ENCODE measurements at places on chromosomes 5 and 9.

- no peak for DNase-seq
Observed at GRCh38 chr9:98521141-98521540, 187.6 kb downstream of the GABBR2 start.

DNA sequence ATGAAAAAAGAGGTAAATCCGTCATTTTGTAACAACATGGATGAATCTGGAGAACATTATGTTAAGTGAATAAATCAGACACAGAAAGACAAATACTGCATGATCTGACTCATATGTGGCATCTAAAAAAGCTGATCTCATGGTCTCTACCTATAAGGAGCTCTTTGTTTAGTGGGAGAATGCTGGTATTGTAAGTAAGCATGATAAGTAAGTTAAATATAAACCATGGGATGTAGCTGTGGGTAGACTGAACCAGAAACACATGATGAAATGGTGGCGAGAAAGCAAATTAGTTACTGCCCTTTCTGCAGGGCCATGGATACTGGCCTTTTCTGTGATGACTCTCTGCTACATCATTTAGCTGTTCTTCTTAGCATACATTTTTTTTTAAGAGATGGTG lies 66.4 kb upstream of the RUSC2 start:
- no peak for DNase-seq

DNA sequence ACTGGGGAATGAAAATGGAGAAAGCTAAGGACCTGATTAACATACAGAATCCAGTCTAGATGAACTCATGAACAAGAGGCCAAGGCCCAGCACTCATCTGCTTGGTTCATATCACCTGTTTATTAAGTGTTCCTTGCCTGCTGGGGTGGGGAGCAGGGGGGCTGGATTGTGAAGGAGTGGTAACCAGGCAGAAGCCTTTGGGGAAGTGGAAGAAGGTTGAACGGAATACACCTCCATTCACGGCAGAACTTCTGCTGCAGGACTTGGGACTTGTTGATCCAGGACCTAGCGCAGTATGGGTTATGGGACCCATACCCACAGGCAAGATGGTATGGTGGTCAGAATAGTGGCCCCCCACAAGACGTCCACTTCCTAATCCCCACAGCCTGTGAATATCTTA lies 8.8 kb upstream of the SEPTIN8 start:
- no peak for DNase-seq

DNA sequence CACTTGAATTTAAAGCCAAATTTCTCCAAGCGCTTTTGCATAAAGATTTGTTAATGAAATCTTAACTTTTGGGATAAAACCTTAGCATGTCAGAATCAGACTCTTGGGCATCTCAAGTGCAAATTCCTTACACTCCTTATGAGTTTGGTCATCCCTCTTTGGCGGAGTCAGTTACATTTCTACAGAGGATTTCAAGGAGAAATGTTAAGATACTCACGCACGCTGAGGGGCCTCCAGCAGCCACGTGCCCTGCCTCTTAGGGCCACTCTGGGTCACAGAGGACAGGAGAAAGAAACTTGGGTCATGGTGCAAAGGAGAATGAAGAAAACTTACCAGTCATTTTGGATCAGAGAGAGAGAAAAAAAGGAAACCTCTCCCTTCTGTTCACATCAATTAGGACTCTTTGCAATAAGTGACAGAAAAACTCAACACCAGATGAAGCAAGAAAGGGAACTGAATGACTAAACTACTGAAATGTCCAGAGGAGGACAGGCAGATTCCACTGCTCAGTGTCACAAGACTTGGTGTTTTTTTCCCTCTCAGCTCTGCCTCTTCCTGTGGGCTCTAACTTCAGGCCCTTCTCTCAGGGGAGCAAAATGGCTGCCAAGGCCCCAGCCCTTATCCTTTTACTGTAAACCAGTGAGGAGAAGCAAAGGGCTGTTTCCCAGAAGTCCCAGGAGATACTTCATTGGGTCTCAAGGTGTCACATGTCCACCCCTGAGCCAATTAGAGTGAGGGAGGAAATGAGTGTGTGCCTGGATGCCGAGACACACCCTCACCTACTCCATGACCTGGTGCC lies 63.3 kb upstream of the NFIL3 start:
- no peak for DNase-seq

DNA sequence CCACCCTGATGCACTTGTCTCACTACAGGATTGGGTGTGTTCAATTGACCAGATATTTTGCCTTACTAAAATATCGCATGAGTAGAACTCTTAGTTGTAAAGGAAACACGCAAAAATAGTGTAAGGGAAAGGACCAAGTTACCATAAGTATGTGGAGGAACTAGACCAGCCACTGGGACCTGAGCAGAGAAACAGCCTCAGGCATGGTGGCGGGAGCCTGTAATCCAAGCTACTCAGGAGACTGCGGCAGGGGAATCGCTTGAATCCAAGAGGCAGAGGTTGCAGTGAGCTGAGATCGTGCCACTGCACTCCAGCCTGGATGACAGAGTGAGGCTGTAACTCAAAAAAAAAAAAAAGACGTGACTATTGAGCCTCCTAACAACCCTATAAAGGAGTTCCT lies 117.9 kb upstream of the SPATA31C2 start:
- DNase-seq = no peak

DNA sequence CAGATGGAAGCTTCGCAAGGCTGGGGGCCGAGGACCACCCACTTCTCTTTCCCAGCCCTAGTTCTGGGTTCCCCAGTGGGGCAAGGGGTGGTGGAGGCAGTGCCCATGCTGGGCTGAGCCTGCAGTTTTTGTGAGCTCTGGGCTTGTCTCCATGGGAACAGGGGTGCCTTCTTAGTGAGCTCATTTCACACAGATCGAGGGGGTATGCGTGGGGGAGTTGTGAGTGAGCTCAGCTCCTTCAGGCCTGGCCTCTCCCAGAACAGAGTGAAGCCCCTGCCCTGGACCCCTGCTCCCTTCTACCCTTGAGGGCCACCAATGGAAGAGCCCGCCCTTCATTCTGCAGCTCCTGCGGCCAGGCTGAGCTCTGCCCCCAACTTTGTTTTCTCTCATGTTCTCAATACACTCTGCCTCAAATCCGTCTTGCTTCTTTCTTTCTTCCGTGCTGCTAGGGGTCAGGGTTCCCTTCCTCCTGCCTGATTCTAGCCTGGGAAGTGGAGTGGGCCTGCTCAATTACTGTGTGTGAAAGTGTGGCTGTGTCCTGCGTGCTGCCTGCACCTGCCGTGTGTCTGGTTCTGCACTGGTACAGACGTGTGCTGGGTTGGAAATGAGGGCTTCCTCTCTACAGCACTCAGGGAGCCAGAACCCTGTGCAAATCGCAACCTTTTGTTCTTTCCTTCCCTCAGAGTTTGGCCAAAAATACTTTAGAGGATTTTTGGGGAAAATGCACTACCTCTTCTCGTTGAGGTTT lies 9.0 kb upstream of the MYOZ3 start:
- DNase-seq = no peak

GRCh38 chr5:73826301-73827105 lies 200.5 kb downstream of the ARHGEF28 start:
- DNase-seq = no peak

- DNase-seq = no peak
Observed at GRCh38 chr9:90995516-90995915, 193.9 kb downstream of the SYK start.

GRCh38 chr5:98923966-98924365 lies 4.8 kb downstream of the CHD1 start:
- no peak for DNase-seq

All from SHP77 (cell line).